ENCODE measurements at places on chromosomes 4 and X.

DNA sequence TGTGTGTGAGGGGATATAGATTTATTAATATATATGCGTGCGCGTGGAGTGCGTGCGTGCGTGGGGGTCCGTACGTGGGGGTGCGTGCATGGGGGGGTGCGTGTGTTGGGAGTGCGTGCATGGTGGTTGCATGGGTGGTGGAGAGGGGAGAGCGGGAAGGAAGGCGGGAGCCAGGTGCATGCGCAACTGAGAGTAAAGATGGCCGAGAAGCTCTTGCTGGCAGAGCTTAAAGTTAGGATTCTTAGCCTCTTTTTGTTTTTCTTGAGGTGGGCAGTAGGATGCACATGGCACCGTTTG is 45.8 kb downstream of the TEX13B start:
- DNase-seq: no peak

- no peak for DNase-seq
Observed at GRCh38 chr4:44927399-44928380, 201.3 kb upstream of the GNPDA2 start.

DNA sequence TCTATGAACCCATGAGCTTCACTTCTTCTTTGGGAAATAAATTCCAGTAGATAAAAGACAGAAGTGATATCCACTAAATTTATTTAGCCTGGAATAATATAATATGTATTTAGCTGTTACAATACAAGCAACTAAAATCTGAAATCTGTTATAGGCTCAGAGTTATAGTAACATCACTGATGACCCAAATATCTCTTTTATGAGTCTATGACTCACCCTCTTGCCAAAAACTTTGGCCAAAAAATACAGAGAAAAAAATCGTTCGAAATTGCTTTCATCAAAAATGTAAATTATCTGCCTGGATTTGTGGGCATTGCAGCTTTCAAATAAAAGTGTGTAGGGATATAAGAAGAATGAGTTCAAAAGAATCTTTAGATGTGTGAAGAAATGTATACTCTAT is 89.4 kb upstream of the DKK2 start:
- DNase-seq: peak; percentile 13

GRCh38 chr4:148692242-148692641 is 250.0 kb upstream of the NR3C2 start:
- no peak for DNase-seq

DNA sequence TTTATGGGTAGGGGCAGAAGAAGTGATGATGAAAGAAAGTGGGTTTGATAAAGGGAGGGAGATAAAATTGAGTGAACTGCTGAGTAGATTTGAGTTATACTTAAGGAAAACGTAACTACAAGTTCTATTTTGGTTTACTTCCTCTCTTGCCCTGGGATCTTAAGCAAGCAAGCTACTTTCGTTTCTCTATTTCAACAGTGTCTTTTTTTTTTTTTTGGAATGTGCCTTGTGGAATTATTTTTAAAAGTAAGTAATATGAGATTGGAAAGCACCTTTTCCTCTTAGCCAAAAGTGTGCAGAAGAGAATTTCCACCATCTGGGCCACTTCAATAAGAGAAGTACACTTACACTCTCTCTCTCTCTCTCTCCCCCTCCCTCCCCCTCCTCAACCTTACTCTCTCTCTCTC is 16.0 kb upstream of the C4orf36 start:
- peak; percentile 74 for DNase-seq

GRCh38 chr4:186651624-186652023 is 72.0 kb downstream of the FAT1 start:
- no peak for DNase-seq

GRCh38 chr4:29309050-29309449 is 1411.1 kb upstream of the PCDH7 start:
- no peak for DNase-seq

GRCh38 chrX:12949927-12950656 is 24.8 kb upstream of the TMSB4X start:
- DNase-seq: peak; percentile 82

DNA sequence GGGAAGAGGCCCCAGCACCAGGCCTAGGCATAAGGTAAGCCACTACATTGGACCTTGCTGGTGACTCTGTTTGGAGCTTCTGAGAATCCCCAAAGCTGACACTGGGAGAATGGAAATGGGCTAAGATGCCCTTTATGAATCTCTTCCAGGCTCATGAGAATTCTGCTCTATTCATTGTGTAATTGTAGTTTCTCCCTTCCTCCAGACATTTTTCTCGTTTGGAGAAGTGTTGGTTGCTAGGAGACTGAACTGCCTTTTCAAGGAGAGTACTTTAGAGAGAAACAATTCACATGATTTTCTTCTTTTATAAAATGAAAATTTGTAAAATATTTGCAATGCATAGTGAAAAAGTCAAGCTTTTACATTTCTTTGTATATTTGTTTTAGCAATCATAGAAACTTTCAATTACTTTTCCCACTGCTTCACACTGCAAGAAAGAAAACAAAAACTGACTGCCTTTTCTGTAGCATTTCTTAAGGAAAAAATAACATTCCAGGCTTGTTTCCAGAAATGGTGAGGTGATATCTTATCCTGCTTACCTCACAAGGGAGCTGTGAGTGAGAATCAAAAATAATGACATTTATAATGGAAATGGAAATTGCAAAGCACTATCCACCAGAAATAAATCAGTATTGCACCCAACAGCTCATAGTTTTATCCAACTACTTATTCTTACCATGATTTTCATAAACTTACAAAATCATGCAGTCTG is 24.9 kb upstream of the DCHS2 start:
- DNase-seq: no peak

DNA sequence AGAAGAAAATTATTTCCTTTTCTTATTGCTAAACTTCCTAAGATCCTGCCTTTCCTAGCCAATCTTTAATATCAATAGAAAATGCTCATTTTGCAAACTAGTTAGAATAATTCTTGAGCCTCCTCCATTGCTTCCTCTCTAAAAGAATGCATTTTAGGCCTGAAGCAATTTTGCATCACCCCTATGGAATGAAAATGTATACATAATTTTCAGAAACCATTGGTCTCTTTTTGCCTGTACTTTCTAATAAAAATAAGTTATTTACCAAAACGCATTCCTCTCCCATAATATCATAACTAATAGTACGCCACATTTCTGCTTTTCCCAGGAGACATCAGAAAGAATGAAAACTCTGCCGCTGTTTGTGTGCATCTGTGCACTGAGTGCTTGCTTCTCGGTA is 1.7 kb downstream of the MUC7 start:
- no peak for DNase-seq

DNA sequence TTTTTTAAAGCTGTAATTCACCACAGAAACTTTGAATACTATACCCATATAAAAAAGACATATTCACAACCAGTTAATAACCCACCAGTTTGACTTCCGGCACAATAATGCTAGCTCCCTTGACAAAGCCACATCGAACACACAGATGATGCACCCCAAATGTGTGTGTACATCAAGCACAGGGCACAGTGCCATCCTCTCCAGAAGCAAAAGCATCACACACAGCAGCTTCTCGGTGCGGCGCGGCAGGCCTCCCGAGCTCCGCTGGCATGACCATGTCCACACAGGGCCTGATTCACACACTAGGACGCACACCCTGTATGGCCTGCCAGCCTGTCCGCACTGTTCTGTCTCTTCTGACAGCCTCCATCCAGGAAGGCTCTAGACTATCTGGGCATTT is 88.0 kb downstream of the LEF1 start:
- DNase-seq: no peak

GRCh38 chr4:113636877-113637276 is 124.7 kb downstream of the CAMK2D start:
- no peak for DNase-seq

DNA sequence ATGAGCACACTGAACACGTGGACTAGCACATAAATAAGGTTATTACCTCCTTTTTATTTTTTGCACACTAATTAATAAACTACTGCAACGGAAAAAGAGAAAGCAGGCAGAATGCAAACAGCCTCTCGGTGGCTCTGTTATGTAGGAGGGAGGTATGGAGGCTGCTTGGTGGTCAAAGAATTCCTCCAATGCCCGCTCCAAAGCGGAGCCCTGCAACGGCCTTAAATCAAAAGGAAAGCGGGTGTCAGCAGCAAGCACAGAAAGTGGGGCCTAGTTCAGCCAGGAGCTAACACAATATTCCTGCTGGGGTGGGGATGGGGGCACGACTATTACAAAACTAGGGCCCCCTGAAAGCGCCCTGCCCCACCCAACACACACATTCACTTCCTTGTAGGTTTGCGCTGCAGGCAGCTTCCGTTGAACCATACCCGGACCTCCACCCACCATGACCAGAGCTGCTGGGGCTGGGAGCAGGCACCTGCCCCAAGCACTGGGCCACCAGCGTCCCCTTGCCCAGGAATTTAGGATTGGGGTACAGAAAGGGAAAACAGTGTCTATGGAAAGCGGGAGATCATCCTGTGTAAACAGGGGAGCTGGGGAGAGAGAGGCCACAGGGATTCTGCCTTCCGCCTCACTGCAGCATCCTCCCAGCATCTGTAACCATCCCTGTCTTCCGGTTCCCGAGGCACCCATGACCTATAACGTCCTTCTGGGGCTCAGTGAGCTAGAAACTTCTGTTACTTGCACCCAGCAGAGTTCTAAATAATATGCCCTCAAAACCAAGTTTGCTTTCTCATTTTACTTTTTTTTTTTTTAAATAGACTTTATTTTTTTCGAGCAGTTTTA is 57.1 kb upstream of the DDX3X start:
- DNase-seq: no peak

GRCh38 chr4:40190019-40190418 is 6.8 kb upstream of the RHOH start:
- DNase-seq: no peak

GRCh38 chr4:110062166-110062565 is 136.2 kb downstream of the ELOVL6 start:
- no peak for DNase-seq

DNA sequence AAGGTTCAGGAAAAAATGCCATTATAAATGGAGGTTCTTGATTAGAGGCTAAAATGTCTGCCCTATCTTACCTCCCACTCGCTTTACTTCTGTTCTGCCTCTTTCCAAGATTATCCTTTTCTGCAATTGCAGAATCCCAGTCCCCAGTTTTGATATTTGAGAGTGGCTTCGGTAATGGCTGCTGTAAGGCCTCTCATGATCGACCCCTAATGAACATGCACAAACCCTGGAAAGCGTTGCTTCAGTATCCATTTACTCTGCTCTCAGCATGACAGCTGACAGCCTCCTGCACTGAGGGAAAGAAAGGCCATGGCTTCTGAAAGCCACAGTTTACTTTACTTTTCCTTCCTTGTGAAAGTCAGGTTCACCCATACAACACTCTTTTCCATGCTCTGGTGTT is 325.4 kb upstream of the GALNT7 start:
- DNase-seq: no peak

- DNase-seq: no peak
Observed at GRCh38 chr4:118825799-118826198, 10.1 kb downstream of the SEC24D start.

- DNase-seq: peak; percentile 64
Observed at GRCh38 chrX:16822723-16823122, 36.5 kb downstream of the TXLNG start.

DNA sequence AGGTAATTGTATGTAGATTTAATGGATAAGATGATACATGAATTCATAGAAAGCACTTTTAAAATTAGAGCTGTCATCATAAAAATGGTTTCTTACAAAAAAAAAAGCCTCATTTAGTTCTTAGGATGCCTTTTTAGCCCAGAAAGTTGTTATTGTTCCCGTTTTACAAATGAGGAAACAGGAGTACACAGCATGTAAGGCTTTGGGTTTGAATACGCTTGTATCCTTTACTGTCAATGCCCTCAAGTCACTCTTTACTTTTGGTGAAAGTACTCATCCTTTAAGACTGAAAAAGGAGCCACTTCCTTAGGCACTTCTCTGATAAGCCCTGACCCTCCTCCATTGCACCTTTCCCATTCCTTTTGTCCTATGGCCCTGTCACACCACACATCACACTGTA is 4.9 kb downstream of the EREG start:
- DNase-seq: no peak

DNA sequence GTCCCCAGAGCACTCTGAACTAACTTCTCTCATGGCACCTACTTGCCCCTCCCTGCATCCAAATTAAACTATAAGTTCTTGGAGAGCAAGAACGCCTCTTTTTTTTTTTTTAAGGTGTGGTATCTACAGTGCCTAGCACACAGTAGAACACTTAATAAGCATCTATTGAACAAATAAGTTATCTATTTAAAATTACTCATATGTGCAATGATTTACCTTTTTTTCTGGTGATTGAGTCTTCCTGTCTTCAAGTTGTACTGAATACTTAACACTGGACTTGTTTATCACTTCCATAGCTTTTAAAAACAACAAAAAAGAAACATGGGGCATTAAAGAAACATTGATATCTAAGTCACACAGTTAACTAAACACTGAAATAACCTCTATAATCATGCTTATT is 29.1 kb downstream of the HAUS3 start:
- no peak for DNase-seq

- no peak for DNase-seq
Observed at GRCh38 chr4:25608644-25609043, 47.0 kb upstream of the SLC34A2 start.

GRCh38 chr4:24224446-24224845 is 334.6 kb upstream of the PPARGC1A start:
- DNase-seq: no peak

DNA sequence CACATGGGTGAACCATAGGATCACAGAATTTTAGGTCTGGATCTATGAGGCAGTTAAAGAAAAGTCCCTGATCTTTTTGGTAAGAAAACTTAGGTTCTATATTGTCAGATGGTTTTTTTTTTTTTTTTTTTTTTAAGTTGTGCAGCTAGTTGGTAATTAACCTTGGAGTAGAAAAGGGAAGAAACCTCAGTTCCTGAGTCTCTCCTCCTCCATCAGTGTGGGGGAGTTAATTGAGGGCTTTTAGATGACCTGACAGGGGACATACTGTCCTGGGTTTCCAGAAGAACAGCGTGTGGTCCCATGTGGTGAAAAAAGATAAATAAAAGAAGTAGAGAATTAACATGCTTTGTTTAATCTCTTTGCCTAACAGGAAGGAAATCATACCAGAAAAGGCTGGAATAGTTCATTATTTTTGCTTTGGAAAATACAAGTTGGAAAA is 123.7 kb downstream of the ARHGAP10 start:
- no peak for DNase-seq

- peak; percentile 79 for DNase-seq
Observed at GRCh38 chr4:15479089-15479912, 9.6 kb downstream of the CC2D2A start.

DNA sequence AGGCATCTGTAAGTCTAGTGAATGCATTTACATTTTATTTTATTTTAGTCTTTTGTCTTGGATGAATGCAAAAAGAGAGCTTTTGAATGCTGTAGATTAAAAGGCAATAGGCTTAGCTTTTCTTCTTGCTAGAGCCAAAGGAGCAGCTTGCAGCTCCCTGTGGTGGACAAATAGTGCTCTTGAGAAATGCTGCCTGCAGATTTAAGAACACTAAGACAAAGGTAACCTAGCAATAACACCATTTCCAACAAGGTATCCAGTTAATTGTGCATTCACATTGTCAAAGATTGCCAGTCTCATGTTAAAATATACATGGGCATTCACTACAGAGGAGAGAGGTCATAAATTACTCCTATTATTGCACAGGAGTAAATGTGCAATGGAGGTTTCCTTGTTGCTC is 859.2 kb upstream of the PRKX start:
- DNase-seq: no peak
